ENCODE measurements at places on chromosomes 3 and 15. TPM values are rescaled to one million over a fixed set of nuclear protein-coding genes. Genes with fewer than 3 reads are reported as not detected.

The LRIG1 gene
- 23.8 TPM for total RNA-seq

The DVL3 gene
- total RNA-seq: 28.1 TPM

The CX3CR1 gene
- total RNA-seq: not detected

DNA sequence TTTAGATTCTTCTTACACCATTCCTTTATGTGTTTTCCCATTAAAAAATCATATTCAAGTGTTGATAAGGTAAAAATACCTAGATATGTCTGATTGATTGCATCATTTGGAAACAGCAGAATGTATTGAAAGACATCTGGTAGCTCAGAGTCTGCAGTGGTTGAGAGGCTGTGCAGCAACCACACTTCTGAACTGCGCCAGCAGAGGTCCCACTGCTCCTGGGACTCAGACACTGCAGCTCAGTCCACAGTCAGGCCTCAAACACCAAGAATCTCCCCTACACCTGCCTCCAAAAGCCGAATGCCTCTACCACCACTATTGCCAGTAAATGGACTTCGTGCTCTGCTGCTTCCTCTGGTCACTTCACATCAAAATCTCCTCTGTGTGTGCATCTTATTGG lies 176.9 kb upstream of the LMCD1 start:
- no peak for DNase-seq

- no peak for DNase-seq
Observed at GRCh38 chr3:52068730-52069129, 12.4 kb upstream of the DUSP7 start.

DNA sequence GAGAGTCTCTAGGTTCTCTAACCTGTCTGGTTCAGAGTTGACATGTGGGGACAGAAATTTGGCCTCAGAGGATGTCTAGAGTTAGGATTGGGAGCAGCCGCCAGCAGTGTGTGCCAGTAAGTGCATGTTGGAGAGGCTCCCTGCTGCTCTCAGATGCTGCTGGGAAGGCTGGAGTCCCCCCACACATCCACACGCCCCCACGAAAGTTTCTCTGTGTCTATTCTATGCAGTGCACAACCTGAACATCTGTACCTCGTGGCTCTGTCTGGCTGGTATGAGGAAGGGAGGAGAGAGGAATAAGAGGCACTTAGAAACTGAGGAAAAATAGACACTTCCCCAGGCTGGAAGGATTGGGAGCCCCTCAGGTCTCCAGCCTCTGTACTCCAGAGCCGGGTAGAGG lies 131.8 kb downstream of the RAB11A start:
- DNase-seq: no peak

GRCh38 chr3:130345487-130346079 lies at the start of gene COL6A5:
Gene COL6A5, plus strand, starts transcription at chr3:130345672. Its CDS starts 27,967 bp downstream, at chr3:130373639.
- DNase-seq: no peak

GRCh38 chr3:143914257-143914656 lies 57.4 kb upstream of the DIPK2A start:
- no peak for DNase-seq

GRCh38 chr3:53188720-53189119 lies 27.7 kb downstream of the PRKCD start:
- no peak for DNase-seq

GRCh38 chr3:45442679-45443253 lies 54.4 kb downstream of the LARS2 start:
- no peak for DNase-seq

DNA sequence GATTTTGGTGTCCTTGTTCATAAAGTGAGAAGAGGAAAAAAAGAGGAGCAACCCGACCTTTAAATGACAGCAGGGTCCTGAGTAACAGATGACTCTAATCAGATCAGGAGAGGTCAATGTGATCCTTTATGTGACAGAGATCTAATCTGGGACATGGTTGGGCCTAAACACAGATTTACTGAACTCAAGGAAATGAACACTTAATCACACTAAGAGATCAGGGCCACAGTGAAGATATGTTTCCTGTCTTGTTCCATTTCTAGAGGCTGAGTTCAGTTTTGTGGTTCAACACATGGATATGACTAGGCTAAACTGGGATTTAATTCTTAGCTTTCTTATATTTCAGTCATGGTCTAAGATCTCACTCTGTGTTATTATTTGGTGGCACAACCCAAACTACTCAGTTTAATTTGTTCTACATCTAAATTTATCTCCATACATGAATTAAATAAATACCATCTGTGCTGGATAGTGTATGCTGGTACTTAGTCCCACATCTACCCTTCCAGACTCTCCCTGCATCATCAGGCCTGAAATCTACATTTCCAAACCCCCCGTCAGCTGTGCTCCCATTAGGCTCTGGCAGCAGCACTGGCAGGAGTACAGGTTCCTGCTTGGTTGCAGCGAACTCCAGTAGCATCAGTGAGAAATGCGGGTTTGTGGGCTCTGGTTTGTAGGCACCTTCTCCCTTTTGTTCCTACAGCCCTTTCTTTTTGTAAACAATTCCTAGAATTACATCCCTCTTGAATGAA lies 22.6 kb downstream of the SFMBT1 start:
- no peak for DNase-seq

DNA sequence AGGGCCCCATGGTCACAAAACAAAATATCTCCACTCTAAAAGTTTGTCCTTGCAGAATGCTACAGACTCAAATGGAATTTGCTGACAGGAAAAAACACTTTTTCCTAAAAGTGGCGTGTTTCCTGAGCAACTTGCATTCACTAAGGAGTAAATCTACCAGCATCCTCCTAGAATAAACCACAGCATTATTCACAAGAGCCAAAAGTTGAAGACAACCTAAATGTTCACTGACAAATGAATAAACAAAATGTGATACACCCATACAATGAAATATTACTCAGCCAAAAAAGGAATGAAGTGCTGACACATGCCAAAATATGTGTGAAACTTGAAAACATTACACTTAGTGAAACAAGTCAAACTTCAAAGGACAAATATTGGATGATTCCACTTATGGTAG lies 28.9 kb downstream of the ITGB5 start:
- no peak for DNase-seq

DNA sequence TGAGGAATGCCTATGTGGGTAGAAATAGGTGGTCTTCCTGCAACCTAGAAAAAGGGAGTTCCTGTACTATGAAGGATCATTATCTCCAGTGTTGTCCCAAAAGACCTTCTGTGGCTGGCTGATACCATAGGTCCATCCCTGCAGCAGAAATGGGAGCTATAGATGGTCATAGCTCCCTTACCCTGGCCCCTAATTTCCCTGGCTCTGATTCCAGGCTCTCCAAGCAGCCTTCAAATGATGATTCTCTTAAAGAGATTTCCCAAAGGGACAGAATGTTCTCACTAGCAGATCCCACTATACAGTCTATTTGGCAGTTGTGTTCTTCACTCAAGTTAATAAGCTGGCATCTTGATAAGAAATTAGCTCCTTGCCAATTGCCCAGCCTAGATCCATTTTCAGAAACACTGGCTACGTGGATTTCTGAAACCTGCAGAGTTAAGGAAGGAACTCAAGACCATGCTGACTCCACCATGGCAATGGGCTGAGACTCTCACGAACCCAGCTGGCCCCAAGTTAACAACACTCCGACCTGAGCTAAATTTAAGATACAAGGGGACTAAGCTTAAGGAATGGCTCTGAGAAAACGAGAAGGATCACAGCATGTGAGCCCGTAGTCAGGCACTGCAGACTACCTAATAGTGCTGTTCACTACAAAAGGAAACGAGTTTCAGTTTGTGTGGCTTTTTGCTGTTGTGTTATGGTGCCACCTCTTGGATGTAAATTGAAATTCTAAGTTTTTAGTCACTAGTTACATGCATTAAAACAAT lies 11.4 kb downstream of the C15orf40 start:
- peak; percentile 51 for DNase-seq
